ENCODE measurements at places on chromosomes 4 and X. TPM values are rescaled to one million over a fixed set of nuclear protein-coding genes. Genes with fewer than 3 reads are reported as not detected.
A peak's percentile ranks its signal among the peaks of the same experiment; 100 is the strongest.

Gene SYP
- 7.7 TPM for polyA plus RNA-seq

Gene TREX2
- not detected for polyA plus RNA-seq

DNA sequence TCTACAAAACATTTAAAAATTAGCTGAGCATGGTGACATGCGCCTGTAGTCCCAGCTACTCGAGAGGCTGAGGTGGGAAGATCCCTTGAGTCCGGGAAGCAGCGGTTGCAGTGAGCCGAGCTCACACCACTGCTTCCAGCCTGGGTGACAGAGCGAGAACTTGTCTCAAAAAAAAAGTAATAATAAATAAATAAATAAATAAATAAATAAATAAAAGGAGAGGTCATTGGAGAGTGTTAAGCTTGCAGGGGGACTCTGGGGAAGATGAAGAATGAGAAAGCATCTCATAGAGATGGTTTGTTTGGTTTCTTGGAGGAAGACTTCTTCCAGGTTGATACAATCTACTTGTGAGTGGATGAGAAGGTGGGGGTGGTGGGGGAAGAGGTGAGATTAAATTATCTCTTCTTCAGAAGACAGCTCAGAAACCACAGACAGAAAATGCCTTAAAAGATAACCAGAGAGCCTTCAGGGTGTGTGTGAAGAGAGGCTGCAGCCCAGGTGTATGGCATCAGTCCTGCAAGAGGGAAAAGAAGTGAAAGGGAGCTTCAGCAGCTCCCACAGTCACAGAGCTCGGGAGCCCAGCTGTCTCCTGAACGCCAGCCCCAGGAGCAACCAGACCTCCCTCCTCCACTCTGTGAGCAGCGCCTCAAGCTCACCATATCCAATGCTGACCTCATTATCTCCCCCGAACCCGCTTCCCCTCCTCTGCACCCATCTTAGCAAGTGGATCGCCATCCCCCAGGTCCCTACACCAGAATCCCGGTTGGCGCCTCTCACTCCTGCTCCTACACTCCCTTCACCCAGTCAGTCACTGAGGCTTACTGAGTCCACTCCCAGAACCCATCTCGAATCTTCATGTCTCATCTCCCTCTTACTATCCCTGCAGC is 48.2 kb downstream of the RBM47 start:
- H3K4me3 ChIP-seq = no peak overlapping the region
- no peaks in the 10 kb centered on the region for H3K27me3 ChIP-seq
- DNase-seq = no peak
- no peaks in the 10 kb centered on the region for H3K36me3 ChIP-seq

- H3K4me1 ChIP-seq = no peaks in the 10 kb centered on the region
- DNase-seq = peak; percentile 17
- no peaks in the 10 kb centered on the region for H3K36me3 ChIP-seq
- H3K27me3 ChIP-seq = no peaks in the 10 kb centered on the region
These were observed 78.9 kb downstream of the NDST3 start for GRCh38 chr4:118113220-118113619.

Gene OPHN1
- polyA plus RNA-seq = 6.3 TPM
